ENCODE measurements at places on chromosomes 4 and X.

GRCh38 chrX:54695231-54695630, 102.8 kb downstream of the ITIH6 start:
- no peak for DNase-seq

GRCh38 chrX:153725039-153725831, 579 bp downstream of the ABCD1 start:
- peak; percentile 16 for DNase-seq

DNA sequence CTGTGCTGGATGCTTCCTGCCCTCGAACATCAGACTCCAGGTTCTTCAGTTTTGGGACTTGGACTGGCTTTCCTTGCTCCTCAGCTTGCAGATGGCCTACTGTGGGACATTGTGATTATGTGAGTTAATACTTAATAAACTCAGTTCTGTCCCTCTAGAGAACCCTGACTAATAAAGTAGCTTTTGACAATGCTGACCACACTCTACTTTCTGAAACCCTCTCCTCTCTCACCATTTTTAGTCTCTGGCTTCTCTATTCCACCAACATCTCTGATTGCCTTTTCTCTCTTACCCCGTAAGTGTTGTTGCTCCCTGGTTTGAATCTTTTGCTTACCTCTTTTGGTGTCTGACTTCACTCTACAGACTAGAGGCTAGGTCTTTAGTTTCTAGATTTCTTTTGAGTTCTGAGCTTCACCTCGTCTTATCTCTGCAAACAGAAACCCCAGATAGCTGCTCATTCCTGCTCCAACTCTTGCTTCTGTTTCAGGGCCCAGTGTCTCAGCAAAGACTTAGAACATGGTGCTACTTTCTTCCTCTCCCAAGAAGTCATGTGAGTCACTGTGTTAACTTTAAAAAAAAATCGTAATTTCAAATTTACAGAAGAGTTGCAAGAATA, 11.4 kb downstream of the TMSB4X start:
- no peak for DNase-seq

GRCh38 chrX:115592997-115593734, 32.2 kb downstream of the PLS3 start:
- DNase-seq = no peak

GRCh38 chr4:7573576-7574091, 138.9 kb upstream of the PSAPL1 start:
- no peak for DNase-seq

GRCh38 chrX:119885554-119886428, 9.9 kb upstream of the AKAP14 start:
- DNase-seq = peak; percentile 34

Data from activated CD4-positive, alpha-beta T cell treated with anti-CD3 and anti-CD28 coated beads, Interleukin-2, amount 10 ng/mL, durations not matched to agents 7 days and 5 days (primary cell).